ENCODE measurements at places on chromosomes 13 and 19. TPM values are rescaled to one million over a fixed set of nuclear protein-coding genes. Genes with fewer than 3 reads are reported as not detected.

DNA sequence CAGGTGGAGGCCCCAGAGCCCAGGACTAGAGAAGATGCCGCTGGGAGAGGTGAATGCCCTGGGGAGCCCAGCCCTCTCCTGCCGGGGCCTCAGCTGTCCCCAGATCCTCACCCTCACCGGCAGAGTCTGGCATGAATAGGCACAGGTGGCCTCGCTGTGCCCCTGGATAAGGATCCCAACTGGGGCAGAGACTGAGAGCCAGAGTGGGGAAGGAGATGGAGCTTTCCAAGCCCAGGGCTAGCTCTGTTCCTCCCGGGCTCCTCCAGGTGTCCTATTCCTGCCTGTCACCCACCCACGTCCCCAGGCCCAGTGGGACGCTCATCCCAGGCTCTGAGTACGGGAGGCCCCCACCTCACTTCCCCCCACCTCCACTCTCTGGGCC, 16.5 kb downstream of the PRR36 start:
- no peak overlapping the region for H3K4me3 ChIP-seq
- no peaks in the 10 kb centered on the region for H3K36me3 ChIP-seq
- no peak overlapping the region for H3K27ac ChIP-seq
- H3K4me1 ChIP-seq = peaks cover 2% of the 10 kb centered on the region
- no peaks in the 10 kb centered on the region for H3K27me3 ChIP-seq

DNA sequence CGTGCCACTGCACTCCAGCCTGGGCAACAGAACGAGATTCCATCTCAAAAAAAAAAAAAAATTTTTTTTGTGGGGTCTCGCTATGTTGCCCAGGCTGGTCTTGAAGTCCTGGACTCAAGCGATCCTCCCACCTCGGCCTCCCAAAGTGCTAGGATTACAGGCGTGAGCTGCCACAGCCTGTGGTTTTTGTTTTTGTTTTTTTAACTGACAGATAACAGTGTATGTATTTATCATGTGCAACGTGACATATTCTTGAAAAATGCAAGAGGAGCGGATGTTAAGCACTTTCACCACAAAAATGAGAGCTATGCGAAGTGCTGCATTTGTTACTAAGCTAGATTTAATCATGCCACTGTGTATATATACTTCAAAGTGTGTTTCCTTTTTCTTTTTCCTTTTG, 49.0 kb downstream of the ARHGEF18 start:
- H3K27ac ChIP-seq = no peak overlapping the region
- H3K4me3 ChIP-seq = no peak overlapping the region
- no peaks in the 10 kb centered on the region for H3K27me3 ChIP-seq
- H3K36me3 ChIP-seq = peaks cover 2% of the 10 kb centered on the region

GRCh38 chr19:2302319-2303210, 5.4 kb downstream of the LINGO3 start:
- H3K4me1 ChIP-seq = peaks cover 4% of the 10 kb centered on the region
- H3K27ac ChIP-seq = no peak overlapping the region
- H3K27me3 ChIP-seq = peaks cover 41% of the 10 kb centered on the region

PSG2 gene
- not detected for total RNA-seq

DNA sequence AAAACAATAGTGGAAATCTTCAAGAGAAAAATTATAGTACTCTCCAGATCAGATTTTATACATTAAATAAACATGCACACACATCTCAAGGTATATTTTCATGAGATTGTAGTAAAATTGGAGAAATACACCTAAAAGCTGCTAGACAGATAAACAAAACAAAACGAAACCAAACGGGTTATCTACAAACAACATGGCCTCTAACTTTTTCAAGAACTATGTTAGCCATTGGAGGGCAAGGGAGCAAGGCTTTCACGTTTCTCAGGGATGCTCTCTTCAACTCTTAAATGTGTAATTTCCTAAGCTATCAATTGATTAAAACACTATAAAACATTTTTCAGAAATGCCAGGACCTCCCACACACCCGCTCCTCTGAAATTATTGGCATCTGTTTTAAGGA, 1262.4 kb upstream of the PCDH20 start:
- no peak for DNase-seq
- no peaks in the 10 kb centered on the region for H3K4me1 ChIP-seq
- H3K36me3 ChIP-seq = no peaks in the 10 kb centered on the region
- H3K27ac ChIP-seq = no peak overlapping the region
- H3K27me3 ChIP-seq = no peaks in the 10 kb centered on the region

- H3K4me1 ChIP-seq = no peaks in the 10 kb centered on the region
- no peak overlapping the region for H3K4me3 ChIP-seq
- no peaks in the 10 kb centered on the region for H3K36me3 ChIP-seq
- DNase-seq = no peak
- peaks cover 8% of the 10 kb centered on the region for H3K27me3 ChIP-seq
Observed at GRCh38 chr13:43273362-43273761, 250.0 kb downstream of the DNAJC15 start.

DNA sequence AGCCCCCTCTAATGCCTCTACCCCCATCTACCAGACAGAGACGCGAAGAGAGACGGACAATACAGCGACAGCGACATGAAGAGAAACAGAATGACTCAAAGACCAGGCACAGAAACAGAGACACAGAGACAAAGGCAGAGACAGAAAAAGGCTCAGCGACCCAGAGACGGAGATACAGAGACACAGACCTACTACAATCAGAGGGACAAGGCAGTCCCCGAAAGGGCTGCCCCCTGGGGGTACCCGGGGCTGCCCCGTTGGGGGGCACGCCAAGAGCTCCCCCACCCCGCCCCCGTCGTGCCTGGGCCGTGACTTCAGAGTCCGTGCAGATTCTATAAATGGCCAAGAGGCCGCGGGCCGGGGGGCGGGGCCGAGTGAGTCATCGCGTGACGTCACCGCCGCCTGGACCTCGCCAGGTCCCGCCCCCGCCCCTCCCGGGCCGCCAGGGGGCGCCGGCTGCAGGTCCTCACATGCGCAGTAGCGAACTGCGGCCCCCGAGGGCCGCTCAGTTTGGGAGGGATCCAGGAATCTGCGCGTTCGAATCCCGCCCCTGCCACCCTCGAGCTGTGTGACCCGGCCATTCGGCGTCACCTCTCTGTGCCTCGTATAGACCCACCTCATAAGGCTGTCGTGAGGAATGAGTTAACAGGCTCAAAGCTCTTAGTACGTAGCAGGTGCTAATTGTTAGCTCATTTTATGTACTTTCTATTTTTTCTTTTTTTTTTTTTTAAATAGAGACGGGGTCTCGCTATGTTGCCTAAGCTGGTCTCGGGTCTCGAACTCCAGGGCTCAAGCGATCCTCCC, 2.7 kb upstream of the CNN1 start:
- peaks cover 14% of the 10 kb centered on the region for H3K4me1 ChIP-seq
- peaks cover 30% of the 10 kb centered on the region for H3K27me3 ChIP-seq
- peak overlapping the region; percentile 69 for H3K27ac ChIP-seq
- no peaks in the 10 kb centered on the region for H3K36me3 ChIP-seq
- peak; percentile 94 for DNase-seq
- peak overlapping the region; percentile 75 for H3K4me3 ChIP-seq

GRCh38 chr13:35714121-35714520, 237.6 kb upstream of the MAB21L1 start:
- no peak overlapping the region for H3K4me3 ChIP-seq
- H3K27me3 ChIP-seq = no peaks in the 10 kb centered on the region
- no peaks in the 10 kb centered on the region for H3K36me3 ChIP-seq
- H3K4me1 ChIP-seq = no peaks in the 10 kb centered on the region

DNA sequence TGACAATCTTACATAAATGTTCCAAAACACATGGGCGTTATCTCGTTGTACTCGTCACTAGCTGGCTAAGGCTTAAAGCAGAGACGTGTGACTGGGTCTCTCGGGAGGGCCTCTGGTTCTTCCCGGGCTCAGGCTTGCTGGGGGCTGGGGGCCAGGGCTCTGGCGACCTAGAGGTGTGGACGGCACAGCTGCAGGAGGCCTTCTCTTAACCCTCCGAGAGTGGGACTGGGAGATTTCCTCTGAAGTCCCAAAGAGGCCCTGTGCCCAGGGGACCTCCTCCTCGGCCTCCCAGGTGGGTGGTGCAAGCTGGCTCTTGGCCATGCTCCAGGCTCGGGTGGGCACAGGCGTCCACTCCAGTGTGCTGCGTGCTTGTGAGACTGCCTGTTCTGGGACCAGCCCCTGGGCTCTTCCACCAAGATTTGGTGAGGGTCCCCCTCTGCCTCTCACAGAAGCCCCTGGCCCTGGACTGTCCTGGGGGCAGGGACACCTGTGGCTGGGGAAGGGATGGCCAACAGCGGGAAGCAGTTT, 2.2 kb downstream of the CAPS start:
- no peak overlapping the region for H3K27ac ChIP-seq
- H3K36me3 ChIP-seq = no peaks in the 10 kb centered on the region
- H3K4me1 ChIP-seq = no peaks in the 10 kb centered on the region
- no peak overlapping the region for H3K4me3 ChIP-seq

GRCh38 chr19:10751109-10751953, 33.5 kb downstream of the DNM2 start:
- peak overlapping the region; percentile 70 for H3K27ac ChIP-seq
- no peak overlapping the region for H3K4me3 ChIP-seq
- H3K36me3 ChIP-seq = peaks cover 5% of the 10 kb centered on the region
- H3K27me3 ChIP-seq = no peaks in the 10 kb centered on the region
- DNase-seq = no peak

GRCh38 chr13:90177512-90177911, 1170.0 kb upstream of the MIR17HG start:
- DNase-seq = no peak
- no peak overlapping the region for H3K4me3 ChIP-seq
- no peaks in the 10 kb centered on the region for H3K4me1 ChIP-seq
- no peak overlapping the region for H3K27ac ChIP-seq
- no peaks in the 10 kb centered on the region for H3K27me3 ChIP-seq

- H3K27ac ChIP-seq = no peak overlapping the region
- peaks cover 36% of the 10 kb centered on the region for H3K36me3 ChIP-seq
- no peaks in the 10 kb centered on the region for H3K27me3 ChIP-seq
- no peak for DNase-seq
- H3K4me3 ChIP-seq = no peak overlapping the region
Observed at GRCh38 chr19:6853868-6854267, 33.5 kb upstream of the ADGRE1 start.

DNA sequence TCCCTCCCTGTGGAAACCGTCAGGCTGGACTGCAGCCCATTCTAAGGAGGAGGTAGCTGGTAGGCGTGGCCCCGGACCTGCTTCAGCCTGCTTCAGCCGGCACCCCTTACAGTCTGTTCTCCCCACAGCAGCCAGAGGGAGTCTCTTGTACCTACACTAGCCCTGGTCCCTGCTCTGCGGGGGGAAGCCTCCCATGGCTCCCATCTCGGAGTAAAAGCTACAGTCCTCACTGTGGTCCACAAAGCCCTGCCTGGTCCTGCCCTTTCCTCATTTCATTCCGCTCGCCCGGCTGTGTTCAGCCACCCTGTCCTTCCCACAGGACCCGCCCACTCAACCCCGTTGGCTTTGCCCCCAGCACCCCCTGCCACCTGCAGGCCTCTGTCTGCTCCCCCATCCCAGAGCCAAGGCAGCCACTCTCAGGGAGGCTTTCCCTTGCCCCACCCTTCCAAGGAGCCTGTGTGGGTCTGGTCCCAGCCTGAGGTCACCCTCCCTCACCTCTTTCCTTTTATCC, 1.3 kb downstream of the PGLYRP1 start:
- peaks cover 13% of the 10 kb centered on the region for H3K4me1 ChIP-seq
- no peak overlapping the region for H3K4me3 ChIP-seq
- no peak for DNase-seq
- H3K36me3 ChIP-seq = no peaks in the 10 kb centered on the region

NKG7 gene
- 263 TPM for total RNA-seq

DNA sequence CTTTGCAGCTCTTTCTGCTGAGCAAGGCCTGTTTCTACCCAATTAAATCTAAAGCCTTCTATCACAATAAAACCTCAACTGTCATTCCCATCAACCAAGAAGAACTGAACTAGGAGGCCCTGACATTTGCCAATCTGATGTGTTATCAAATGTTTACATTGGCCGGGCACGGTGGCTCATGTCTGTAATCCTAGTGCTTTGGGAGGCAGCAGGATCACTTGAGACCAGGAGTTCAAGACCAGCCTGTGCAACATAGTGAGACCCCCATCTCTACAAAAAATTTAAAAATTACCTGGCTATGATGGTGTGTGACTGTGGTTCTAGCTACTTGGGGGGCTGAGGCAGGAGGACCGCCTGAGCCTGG, 2.8 kb upstream of the FBXO17 start:
- H3K27me3 ChIP-seq = peaks cover 32% of the 10 kb centered on the region
- H3K4me1 ChIP-seq = peaks cover 6% of the 10 kb centered on the region
- H3K27ac ChIP-seq = no peak overlapping the region
- no peaks in the 10 kb centered on the region for H3K36me3 ChIP-seq
- no peak overlapping the region for H3K4me3 ChIP-seq

SAFB2 gene
- 140 TPM for total RNA-seq

DNA sequence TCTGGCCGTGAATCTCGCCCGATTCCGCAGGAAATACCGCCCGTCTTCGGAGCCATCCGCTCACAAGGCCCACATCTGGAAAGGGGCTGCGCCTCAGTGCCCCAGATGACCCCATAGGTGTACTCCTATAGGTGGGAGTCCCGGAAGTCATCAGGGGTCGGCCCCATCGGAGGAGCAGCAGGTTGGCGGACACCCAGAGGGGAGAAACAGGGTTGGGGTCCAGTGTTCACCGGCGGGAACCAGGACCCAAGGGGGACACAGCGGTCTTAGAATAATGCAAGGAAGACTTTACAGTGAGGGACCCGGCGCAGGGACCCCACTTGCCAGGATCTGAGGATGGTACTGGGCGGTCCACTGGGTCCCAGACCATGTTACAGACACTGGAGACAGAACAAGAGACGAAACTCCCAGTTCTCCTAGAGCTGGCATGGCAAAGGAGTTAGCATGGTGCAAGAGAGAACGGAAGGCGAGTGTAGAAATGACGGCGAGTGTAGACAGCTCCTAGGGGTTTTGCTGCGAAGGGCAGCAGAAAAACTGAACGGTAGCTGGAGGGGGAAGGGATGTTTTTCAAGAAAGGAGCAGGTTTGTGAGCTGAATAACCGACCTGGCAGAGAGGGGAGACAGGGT, 4.2 kb upstream of the RGL3 start:
- H3K4me3 ChIP-seq = peak overlapping the region; percentile 16
- no peak overlapping the region for H3K27ac ChIP-seq
- peaks cover 54% of the 10 kb centered on the region for H3K27me3 ChIP-seq
- DNase-seq = no peak
- no peaks in the 10 kb centered on the region for H3K36me3 ChIP-seq

GRCh38 chr13:39159393-39159792, 121.1 kb downstream of the NHLRC3 start:
- no peak overlapping the region for H3K27ac ChIP-seq
- no peak for DNase-seq
- H3K4me3 ChIP-seq = no peak overlapping the region
- no peaks in the 10 kb centered on the region for H3K4me1 ChIP-seq
